ENCODE measurements at places on chromosomes 1 and 21. TPM values are rescaled to one million over a fixed set of nuclear protein-coding genes. Genes with fewer than 3 reads are reported as not detected.

TMEM35B gene
- 49.5 TPM for total RNA-seq

TACSTD2 gene
- total RNA-seq = 24.8 TPM

GRCh38 chr1:9284061-9284460, 8.6 kb upstream of the SPSB1 start:
- no peak for DNase-seq

DNA sequence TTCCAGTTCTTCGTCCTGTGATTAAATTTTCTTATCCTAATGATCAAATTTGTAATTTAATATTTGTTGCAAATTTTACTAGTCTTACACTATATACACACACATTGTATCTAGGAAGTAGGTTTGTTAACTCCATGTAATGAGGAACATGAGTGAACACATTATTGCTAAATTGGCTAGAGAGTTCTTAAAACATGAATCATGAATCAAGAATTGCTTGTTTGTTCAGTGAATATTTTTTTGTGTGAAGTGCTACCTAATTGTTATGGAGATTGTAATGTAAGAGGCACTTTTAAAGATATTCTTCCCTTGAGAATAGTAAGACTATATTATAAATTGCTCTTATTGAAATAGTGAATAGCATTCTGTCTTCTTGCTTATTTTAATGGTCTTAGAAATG, 4.6 kb downstream of the GPSM2 start:
- no peak for DNase-seq

DNA sequence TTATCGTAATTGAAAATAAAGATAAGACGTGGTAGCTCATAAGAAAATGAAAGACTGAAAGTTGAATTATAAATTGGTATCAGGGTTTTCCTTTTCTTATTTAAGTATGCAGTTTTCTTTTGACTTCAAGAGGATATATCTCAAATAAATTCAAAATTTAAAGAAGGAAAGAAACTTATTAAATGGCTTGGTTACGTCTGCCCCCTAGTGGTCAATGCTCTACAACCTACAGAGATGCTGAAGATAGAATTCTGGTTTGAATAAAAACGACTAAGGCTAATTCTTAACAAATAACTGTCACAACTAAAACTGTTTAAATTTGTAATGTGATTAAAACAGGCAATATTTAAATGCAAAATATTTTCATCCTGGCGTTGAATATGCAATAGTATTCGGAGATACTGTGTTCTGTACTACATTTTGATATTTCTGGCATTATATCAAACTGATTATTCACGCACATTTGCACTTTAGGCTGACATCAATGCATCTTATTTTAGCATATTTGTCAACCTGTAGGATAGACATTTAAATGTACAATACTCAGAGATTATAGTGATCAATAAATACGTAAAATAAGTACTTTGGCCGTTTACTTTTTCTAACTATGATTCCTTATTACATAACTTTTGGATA, 26.8 kb downstream of the IFI44 start:
- peak; percentile 70 for DNase-seq

DNA sequence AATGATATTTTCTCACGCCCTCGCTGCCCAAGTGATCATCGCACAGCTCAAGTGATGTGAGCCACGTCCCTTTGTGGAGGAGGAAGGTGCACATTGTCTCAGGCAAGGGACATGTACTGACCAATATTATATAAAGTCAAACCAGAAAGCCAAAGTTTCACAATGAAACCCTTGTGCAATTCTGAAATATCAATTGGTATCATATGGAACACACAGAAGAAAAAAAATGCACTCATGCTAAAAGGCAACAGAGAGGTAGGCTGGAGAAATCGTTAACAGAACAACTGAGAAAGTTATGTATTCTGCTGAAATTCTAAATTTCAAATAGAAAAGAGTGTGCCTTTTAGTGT, 1.9 kb downstream of the JAM2 start:
- DNase-seq = no peak

DNA sequence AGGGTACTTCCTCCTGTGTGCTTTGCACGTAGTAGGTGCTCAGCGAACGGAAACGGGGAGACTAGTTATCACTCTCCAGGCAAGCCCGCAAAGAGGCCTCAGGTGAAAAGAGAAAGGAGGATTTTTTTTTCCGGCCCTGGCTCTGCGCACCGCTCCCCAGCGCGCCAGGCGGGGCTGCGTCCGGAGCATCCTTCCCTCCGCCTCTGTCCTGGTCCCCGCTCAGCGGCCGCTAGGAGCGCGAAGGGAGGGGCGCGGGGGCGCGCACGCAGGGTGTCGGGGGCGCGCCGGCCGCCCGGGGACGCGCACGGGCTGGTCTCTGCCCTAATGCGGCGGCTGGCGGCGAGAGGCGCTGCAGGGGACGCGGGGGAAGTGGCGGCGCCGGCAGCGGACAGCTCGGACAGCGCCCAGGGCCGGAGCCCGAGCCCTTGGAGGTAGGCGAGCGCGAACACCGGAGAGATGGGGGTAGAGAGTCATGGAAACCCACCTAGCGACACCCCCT, 42.3 kb upstream of the NFASC start:
- peak; percentile 88 for DNase-seq

DNA sequence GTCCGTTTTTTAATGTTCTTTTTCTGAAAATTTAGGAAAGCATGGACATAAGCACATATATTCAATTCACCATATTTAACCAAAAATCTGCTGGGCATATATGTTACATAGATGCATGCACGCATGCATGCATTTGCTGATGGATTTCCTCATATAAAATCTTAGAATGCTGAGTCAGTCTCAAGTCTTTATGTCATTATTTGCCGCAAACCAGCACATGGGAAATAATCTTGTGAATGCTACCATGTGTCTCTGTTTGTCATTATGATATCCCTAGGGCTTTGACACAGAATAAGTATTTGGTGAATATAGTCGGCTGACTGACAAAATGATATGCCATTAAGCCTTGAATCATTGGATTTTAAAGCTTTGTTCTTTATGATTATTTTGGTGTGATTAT, 776.5 kb downstream of the KCNT2 start:
- no peak for DNase-seq

DNA sequence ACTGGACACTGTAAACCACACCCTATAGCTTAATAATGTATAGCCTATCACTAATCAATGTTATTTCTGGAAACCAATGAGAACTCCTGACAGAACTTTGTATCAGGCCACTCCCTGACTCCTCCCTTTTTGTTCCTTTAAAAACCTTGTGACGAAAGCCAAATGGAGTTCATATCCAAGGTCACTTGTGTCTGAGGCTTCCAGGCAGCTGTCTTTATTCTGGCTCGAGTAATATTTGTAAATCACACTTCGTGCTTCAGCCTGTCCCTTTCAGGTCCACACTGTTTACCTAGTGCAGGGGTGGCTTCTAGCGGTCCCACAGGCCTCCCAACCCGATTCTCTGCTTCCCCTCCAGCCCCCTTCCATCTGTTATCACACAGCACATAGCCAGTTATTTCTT, 16.2 kb upstream of the CAPN9 start:
- DNase-seq = no peak
